Activated CD8-positive, alpha-beta memory T cell treated with anti-CD3 and anti-CD28 coated beads for 1 hour (primary cell): ENCODE measurements at places on chromosomes 7 and 10.

GRCh38 chr10:118844731-118845521 is 90.2 kb upstream of the CACUL1 start:
- DNase-seq, result no peak

- no peak for DNase-seq
These were observed 301.7 kb downstream of the CSTF2T start for GRCh38 chr10:51397695-51398094.

DNA sequence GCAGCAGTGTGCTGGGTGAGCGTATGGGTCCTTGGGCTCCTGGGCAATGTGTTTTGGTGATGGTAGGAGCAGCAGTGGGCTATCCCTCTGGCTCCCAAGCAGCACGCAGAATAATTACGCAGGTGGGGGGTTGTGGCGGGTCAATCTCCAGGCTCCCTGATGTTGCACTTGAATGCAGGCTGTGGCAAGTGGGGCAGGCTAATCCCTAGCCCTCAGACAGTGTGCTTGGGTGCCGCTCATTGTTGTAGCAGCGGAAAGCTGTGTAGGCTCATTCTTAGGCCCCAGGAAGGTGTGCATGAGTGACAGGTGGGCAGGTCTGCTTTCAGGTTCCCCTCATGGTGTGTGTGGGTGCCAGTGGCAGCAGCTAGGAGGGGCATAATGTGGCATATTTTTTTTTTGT is 44.1 kb downstream of the LOXL4 start:
- no peak for DNase-seq

GRCh38 chr7:77653572-77653971 is 42.7 kb upstream of the RSBN1L start:
- DNase-seq, result no peak

DNA sequence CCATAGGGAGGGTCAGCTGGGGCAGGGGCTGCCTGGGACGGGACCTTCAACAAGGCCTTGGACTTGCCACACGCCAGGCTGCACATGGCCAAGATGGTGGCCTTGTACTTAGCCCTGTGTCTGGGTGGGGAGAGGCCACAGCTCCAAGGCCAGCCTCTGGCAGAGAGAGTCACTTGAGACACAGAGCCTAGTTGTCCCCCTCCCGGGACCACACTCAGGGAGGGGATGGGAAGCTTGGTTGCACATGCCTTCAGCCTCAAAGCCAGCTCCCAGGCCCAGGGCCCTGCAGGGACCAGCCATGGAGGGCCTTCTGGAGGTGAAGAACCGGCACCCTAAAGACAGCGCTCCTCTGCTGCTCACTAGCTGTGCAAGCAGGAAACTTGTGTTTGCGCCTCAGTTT is 16.7 kb downstream of the MMRN2 start:
- no peak for DNase-seq

- DNase-seq, result no peak
These were observed 372.1 kb upstream of the NPVF start for GRCh38 chr7:25600262-25600920.

- DNase-seq, result no peak
These were observed 45.0 kb upstream of the ZNF716 start for GRCh38 chr7:57404967-57405421.

DNA sequence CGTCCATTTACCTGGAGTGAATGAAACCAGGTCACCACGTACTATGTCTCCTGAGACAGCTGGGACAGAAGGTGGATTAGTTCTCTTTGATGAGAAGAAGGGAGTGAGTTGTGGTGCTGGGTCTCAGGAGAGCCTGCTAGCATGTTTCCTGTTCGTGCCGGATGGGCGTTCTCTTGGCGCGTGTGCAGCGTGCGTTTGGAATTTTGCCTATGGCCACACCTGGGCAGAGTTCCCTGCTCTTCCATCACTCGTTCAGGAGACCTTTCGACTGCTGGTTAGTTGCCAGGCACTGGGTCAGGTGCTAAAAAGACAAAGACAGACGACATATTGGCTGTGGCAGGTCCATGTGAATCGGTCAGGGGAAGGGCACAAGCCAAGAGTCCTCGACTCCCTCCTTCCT is 90.3 kb downstream of the TRRAP start:
- DNase-seq, result no peak

DNA sequence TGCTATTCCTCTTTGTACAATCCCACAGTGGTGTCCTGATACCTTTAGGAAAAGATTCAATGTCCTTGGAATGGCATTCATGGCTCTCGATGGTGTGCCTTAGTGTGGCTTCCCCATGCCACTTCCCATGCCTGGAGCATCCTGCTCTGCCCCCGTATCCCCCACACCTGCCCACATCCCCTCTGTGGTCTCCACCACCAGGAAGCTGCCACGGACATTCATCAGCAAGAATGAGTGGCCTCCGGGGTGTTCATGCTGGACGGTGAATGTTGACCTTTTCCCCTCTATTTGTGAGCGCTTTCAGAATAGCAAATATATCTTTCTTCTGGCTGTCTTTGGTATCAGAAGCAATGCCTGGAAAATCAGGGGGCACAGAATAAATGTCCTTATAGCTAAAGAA is 262.0 kb upstream of the NRP1 start:
- DNase-seq, result no peak
